ENCODE measurements at places on chromosomes 4 and X.

GRCh38 chr4:2417765-2418649 lies at the start of gene ZFYVE28:
TSS of gene ZFYVE28 (minus strand) at chr4:2418645. CDS start at chr4:2418323, 322 bp downstream.
- no peak for DNase-seq

GRCh38 chr4:92451782-92452181 lies 148.0 kb downstream of the GRID2 start:
- no peak for DNase-seq

DNA sequence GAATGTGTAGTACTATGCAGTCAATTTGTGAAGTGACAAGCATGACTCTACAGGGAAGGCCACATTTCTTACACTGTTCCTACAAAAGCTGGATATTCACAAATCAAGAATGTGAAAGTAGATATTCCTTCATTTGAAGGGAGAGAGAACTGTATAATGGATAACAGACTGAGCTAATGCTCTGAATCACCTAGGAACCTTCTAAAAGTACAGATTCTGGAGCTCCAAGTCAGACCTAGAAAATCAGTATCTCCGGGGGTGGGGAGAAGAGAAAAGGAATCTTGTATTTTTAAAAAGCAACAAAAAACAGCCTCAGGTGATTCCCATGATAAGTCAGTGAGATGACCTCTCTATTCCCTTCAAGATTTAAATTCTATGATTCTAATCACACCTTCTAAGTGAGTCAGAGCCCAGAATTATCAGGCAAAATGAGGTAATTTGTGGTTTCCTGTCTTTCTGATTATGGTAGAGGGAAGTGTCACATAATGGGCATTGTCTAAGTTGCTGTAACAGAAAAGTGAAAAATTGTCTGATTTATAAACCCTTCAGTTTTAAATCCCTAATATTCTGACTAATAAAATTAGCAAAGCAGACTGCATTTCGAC lies 80.9 kb downstream of the IL21 start:
- no peak for DNase-seq

DNA sequence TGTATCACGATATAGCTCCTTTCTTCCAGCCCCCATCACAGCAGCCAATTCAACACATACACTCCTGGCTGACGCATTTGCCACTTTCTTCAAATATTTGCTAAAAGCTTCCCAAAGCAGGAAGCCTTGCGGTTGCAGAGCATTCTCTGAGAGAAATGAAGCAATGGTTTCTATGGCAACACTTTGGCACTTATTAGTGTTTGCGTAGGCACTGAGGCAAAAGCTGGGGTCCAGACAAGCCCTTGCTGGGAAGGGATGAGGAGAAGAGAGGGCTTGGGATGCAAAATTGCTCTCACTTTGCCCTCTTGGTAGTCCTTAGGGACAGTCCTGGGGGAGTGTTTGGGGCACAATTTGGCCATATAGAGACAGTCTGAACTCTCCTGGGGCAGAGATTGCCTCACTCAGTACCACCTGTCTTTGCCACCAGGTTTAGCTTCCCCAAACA lies 55.0 kb upstream of the PAK3 start:
- DNase-seq, result no peak

DNA sequence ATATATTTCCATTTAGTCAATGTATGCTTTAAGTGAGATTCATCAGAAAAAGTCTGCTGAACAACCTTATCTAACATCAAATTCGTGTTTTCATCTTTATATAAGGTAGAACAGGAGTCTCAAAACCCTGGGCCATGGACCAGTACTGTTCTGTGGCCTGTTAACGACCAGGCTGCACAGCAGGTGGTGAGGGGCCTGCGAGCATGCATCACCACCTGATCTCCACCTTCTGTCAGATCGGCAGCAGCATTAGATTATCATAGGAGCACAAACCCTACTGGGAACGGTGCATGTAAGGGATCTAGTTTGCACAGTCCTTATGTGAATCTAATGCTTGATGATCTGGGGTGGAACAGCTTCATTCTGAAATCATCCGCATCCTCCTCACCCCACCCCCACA lies 3.2 kb downstream of the CTSO start:
- no peak for DNase-seq

DNA sequence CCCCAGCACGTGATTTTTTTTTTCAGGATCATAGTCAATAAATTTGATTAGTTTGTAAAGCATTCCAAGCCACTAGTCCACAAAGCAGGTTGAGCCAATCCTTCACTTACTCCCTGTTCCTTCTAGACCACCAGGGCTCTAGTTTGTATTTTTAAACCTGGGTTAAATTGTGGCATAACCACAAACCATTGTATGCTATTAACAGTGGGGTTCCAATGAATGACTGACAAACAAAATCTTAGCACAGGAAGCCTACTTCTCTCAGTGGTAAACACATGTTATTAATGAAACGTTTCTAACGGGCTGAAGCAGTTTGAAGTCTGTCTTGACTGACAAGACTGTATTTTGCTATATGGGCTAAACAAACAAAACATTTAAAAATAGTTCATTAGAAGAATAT lies 48.6 kb upstream of the GYPA start:
- DNase-seq, result no peak

GRCh38 chr4:30870513-30870912 lies 150.3 kb downstream of the PCDH7 start:
- DNase-seq, result no peak
